Muscle of back (tissue), 13 donors: ENCODE measurements at places on chromosomes 2 and 18. TPM values are rescaled to one million over a fixed set of nuclear protein-coding genes. Genes with fewer than 3 reads are reported as not detected.

The KCNG3 gene
- not detected for polyA plus RNA-seq

The DNER gene
- polyA plus RNA-seq: 2.5 TPM

The USP14 gene
- polyA plus RNA-seq: 59.3 TPM

The RIF1 gene
- polyA plus RNA-seq: 118 TPM

The MOGAT1 gene
- not detected for polyA plus RNA-seq

The FHOD3 gene
- 37.2 TPM for polyA plus RNA-seq

The MC5R gene
- 3.0 TPM for polyA plus RNA-seq

The PLGLB1 gene
- polyA plus RNA-seq: 1.1 TPM

The CPLX4 gene
- polyA plus RNA-seq: not detected

The CCDC74B gene
- 1.3 TPM for polyA plus RNA-seq

The IL1RL1 gene
- 0.16 TPM for polyA plus RNA-seq

The ZSWIM2 gene
- polyA plus RNA-seq: not detected

The MRPL44 gene
- 23.8 TPM for polyA plus RNA-seq

The ICA1L gene
- polyA plus RNA-seq: 16.1 TPM

The FASTKD2 gene
- 18.6 TPM for polyA plus RNA-seq

The ST6GAL2 gene
- polyA plus RNA-seq: 7.4 TPM

The PAIP2B gene
- 5.1 TPM for polyA plus RNA-seq

The CACNB4 gene
- 3.9 TPM for polyA plus RNA-seq

The OTX1 gene
- 1.3 TPM for polyA plus RNA-seq

The MTA3 gene
- polyA plus RNA-seq: 22.4 TPM

The FAM228A gene
- 0.40 TPM for polyA plus RNA-seq

The ATOH8 gene
- polyA plus RNA-seq: 14.4 TPM

The B3GNT2 gene
- polyA plus RNA-seq: 10.4 TPM

The SFTPB gene
- polyA plus RNA-seq: not detected

The SATB2 gene
- 2.0 TPM for polyA plus RNA-seq

The POTEC gene
- polyA plus RNA-seq: 0.01 TPM

The AGFG1 gene
- 51.7 TPM for polyA plus RNA-seq

The SPHKAP gene
- polyA plus RNA-seq: 18.3 TPM

The ANKRD62 gene
- not detected for polyA plus RNA-seq

The NTSR2 gene
- polyA plus RNA-seq: not detected

The POTEE gene
- polyA plus RNA-seq: not detected

The KCNJ3 gene
- 0.87 TPM for polyA plus RNA-seq

The IL37 gene
- polyA plus RNA-seq: not detected

The PELI1 gene
- 25.3 TPM for polyA plus RNA-seq

The ZNF521 gene
- polyA plus RNA-seq: 43.4 TPM

The SLC16A14 gene
- 3.0 TPM for polyA plus RNA-seq

The DSC2 gene
- 6.1 TPM for polyA plus RNA-seq

The QPCT gene
- polyA plus RNA-seq: 14.7 TPM

The CD8B2 gene
- 0.09 TPM for polyA plus RNA-seq
